ENCODE measurements at places on chromosomes 3 and 15.

DNA sequence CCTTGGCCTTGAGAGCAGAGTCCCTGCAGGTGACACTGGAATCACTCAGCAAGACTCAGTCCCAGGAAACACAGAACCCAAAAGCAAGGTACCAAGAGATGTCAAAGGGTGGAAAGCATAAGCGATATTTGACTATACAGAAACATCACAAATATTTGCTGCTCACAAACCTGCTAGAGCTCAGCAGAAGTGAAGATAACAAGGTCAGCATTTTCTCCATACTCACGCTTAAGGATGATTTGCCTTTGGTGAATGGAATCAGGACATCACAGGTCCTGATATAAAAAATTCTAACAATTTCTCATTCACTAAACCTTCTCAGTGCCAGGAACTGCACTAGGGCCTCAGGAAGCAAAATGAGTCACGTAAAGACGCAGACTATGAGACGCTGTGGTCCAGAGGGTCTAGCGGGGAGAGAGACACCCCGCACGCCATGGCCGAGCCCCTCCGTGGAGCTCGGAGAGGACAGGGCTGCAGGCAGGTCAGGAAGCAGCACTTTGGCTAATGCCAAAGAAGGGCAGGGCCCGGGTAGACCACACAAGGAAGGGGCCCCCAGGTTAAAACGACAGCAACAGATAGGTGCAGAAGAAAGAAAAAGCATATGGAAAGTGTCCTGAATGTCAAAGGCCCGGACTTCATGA lies 10.7 kb downstream of the PCSK6 start:
- no peak for DNase-seq

DNA sequence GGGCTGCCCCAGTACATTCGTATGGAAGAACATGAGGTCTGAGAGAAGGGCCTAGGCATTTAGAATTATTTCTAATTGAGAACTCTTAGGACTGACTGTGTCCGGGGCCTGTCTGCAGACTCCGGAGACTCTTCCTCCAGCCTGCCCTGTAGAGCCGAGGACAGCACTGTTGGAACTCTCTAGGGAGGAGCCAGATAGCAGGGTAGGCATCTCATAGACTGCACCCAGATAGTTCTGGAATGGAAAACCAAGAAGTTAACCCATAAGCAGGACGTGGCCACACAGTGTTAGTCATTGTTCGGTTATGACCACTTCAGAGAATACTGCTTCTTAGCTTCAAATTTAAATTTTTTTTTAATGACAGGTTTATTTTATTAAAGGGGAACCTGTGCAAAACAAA lies 59.5 kb downstream of the SNRK start:
- no peak for DNase-seq

GRCh38 chr3:14277557-14277956 lies 98.9 kb downstream of the LSM3 start:
- no peak for DNase-seq

DNA sequence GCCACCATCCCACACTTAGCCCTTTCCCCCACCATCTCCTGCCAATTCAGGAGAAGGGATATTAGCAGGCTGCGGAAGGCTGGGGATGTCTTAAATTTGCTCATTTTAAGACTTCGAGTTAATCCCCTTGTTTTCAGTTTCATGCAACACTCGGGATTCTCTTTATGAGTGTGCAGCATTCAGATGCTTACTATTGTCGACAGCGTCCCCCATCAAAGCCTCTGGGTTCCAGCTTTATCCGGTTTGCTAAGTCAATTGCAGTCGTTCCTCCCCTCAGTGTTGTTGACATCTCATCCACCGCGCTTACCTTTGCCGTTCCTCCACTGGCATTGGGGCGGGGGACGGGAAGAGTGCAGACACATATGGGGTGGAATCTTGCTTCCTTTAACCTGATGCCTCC lies 220.2 kb downstream of the VPS13C start:
- DNase-seq, result no peak

All from stimulated activated naive CD4-positive, alpha-beta T cell treated with Interleukin-2 at 50 U/mL for 16 hours (primary cell).